ENCODE measurements at places on chromosomes 5 and 9.

GRCh38 chr5:167317884-167318283 is 973.6 kb upstream of the WWC1 start:
- H3K4me3 ChIP-seq: no peak overlapping the region
- no peaks in the 10 kb centered on the region for H3K36me3 ChIP-seq
- no peak for DNase-seq
- H3K4me1 ChIP-seq: no peaks in the 10 kb centered on the region

DNA sequence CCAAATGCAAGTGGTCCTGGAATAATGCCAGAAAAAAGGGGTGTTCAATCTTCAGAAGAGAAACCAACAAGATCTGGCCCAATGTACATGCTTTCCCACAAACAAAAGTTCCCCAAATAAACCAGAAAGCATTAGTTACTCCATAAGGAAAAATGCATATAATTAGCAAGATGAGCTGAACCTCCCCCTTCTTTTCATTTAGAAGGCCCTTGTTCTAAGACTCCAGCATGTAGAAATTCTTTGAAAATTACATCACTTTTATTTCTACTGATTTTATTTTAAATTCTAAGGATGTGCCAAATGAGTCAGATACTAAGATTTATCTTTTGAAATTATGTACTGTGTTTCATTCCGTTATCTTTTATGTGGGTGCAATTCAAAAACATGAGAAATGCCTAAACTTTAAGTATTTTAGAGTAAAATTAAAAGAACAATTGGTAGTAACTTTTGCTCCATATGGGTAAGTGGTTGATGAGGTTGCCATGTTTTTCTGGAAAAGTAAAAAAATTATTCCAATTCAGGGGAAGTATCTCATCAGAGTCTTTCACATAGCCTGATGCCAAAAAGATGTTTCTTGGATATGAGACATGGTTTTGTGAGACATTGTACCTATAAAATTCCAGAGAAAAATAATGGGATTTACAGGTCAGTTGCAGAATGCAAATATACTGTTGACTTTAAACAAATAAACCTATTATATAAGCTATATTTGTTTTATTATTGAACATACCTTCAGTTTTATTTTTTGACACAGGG is 106.5 kb upstream of the CCDC112 start:
- H3K36me3 ChIP-seq: no peaks in the 10 kb centered on the region
- no peak overlapping the region for H3K27ac ChIP-seq
- DNase-seq: no peak
- no peak overlapping the region for H3K4me3 ChIP-seq

DNA sequence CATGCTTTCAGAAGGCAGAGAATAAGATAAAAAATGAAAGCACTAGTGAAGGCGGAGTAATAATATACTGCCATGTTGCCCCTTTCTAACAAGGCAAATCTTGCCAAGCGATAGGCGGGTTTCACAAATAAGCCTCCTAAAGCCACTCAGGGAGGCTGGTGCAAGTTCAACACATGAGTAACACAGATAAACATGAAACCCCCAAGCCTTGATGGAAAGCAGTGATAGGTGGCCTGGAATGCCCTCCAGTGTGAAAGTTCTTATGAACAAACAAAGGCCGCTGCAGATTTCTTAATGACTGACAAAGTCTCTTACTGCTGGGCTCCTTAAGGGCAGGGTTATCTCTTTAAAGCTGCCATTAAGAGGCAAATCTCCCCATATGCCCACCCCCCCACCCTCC is 154.7 kb downstream of the ZDHHC21 start:
- H3K36me3 ChIP-seq: no peaks in the 10 kb centered on the region
- H3K27me3 ChIP-seq: peaks cover 13% of the 10 kb centered on the region
- no peak overlapping the region for H3K4me3 ChIP-seq

GRCh38 chr5:9454012-9454481 is 91.8 kb downstream of the SEMA5A start:
- peaks cover 1% of the 10 kb centered on the region for H3K36me3 ChIP-seq
- H3K27me3 ChIP-seq: no peaks in the 10 kb centered on the region
- H3K4me3 ChIP-seq: no peak overlapping the region
- no peak for DNase-seq
- H3K4me1 ChIP-seq: no peaks in the 10 kb centered on the region
- H3K27ac ChIP-seq: no peak overlapping the region

DNA sequence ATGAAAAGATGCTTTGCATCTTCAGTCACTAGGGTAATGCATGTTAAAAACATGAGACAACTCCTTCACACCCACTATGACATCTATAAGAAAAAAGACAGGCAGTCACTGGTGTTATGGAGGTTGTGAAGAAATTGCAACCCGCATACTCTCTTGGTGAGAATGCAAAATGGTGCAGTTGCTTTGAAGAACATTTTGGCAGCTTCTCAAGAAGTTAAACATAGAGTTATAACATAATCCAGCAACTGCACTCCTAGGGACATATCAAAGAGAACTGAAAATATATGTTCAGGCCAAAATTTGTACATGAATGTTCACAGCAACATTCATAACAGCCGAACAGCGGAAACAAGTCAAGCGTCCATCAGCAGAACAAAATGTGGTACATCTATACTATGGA is 46.3 kb upstream of the TBC1D9B start:
- H3K27me3 ChIP-seq: no peaks in the 10 kb centered on the region
- no peaks in the 10 kb centered on the region for H3K4me1 ChIP-seq
- DNase-seq: no peak
- H3K36me3 ChIP-seq: peaks cover 2% of the 10 kb centered on the region
- no peak overlapping the region for H3K27ac ChIP-seq

GRCh38 chr5:92560698-92561401 is 1020.2 kb downstream of the NR2F1-AS1 start:
- no peaks in the 10 kb centered on the region for H3K27me3 ChIP-seq
- no peak overlapping the region for H3K4me3 ChIP-seq
- H3K27ac ChIP-seq: no peak overlapping the region
- no peak for DNase-seq

DNA sequence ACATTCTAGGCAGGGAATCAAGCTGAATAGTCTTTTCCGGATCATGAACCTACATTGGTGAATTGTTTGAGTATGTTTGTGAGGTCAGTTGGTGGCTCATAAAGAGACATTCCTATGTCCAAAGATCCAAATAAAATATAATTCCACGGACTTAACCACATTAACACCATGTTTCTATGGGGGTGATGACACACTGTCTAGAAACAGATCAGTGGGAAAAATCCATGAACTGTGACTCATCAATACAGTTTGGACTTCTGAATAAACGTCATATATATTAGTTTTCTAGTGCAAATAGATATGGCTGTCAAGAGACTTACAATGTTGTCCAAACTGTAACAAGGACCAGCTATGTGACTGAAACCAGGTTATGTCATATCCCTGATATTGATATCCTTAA is 509.9 kb upstream of the TYRP1 start:
- DNase-seq: no peak
- H3K4me3 ChIP-seq: no peak overlapping the region
- no peaks in the 10 kb centered on the region for H3K36me3 ChIP-seq
- no peaks in the 10 kb centered on the region for H3K27me3 ChIP-seq
- no peak overlapping the region for H3K27ac ChIP-seq

GRCh38 chr5:108381350-108381953 is 446 bp downstream of the FBXL17 start:
- H3K36me3 ChIP-seq: peaks cover 15% of the 10 kb centered on the region
- peak; percentile 73 for DNase-seq
- peaks cover 33% of the 10 kb centered on the region for H3K4me1 ChIP-seq
- no peaks in the 10 kb centered on the region for H3K27me3 ChIP-seq
- peak overlapping the region; percentile 82 for H3K4me3 ChIP-seq
- peak overlapping the region; percentile 85 for H3K27ac ChIP-seq

- H3K4me1 ChIP-seq: no peaks in the 10 kb centered on the region
- no peak overlapping the region for H3K4me3 ChIP-seq
- no peaks in the 10 kb centered on the region for H3K36me3 ChIP-seq
- DNase-seq: no peak
Observed at GRCh38 chr5:127400539-127400938, 109.9 kb downstream of the MEGF10 start.

DNA sequence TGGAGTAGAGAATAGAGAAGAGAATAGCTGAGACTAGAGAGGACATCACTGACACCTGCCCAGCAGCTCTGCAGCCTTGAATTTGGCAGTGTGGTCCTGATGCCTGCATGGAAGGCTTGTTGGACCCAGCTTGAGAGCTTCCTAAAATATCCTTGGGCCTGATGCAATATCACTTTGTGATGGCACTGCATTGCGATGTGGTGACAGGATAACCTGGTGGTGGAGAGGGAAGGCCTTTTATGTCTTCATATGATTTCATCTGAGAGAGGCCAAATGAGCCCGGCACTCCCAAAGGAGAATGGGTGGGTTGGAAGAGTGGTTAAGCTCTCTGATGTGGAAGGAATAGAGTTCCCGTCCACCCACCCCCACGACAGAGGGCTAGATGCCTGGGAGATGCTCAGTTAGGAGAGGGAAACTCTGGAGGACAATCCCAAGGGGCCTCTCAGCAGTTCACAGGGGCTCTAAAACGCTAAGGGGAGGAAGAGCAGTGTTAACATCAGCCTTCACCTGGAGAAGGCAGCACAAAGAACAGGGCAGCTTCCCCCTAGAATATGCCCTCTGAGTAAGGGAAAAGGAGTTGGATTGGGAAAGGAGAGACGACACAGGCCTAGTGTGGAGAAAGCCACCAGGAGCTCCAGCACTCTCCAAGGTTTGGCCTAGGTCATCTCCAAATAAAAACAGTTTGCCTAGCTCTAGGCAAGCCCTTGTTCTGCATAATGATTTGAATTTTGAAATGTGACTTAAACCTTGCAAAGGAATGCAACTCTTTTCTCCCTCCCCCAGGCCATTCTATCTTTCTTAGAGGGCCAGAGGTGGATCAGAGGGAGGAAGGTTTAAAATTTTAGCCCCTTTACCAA is 99.8 kb upstream of the SSBP2 start:
- H3K27ac ChIP-seq: peak overlapping the region; percentile 92
- no peaks in the 10 kb centered on the region for H3K36me3 ChIP-seq
- H3K27me3 ChIP-seq: no peaks in the 10 kb centered on the region
- H3K4me1 ChIP-seq: peaks cover 40% of the 10 kb centered on the region

- H3K4me3 ChIP-seq: no peak overlapping the region
- peaks cover 37% of the 10 kb centered on the region for H3K4me1 ChIP-seq
- no peaks in the 10 kb centered on the region for H3K27me3 ChIP-seq
- peaks cover 39% of the 10 kb centered on the region for H3K36me3 ChIP-seq
Observed at GRCh38 chr9:71748280-71748743, 20.0 kb downstream of the CEMIP2 start.

GRCh38 chr5:16418471-16418922 is 47.1 kb downstream of the ZNF622 start:
- H3K4me1 ChIP-seq: no peaks in the 10 kb centered on the region
- no peaks in the 10 kb centered on the region for H3K36me3 ChIP-seq
- no peaks in the 10 kb centered on the region for H3K27me3 ChIP-seq
- DNase-seq: no peak
- no peak overlapping the region for H3K27ac ChIP-seq

GRCh38 chr5:78961743-78962142 is 23.4 kb downstream of the ARSB start:
- H3K4me3 ChIP-seq: no peak overlapping the region
- no peak overlapping the region for H3K27ac ChIP-seq
- no peak for DNase-seq
- no peaks in the 10 kb centered on the region for H3K4me1 ChIP-seq

- no peak overlapping the region for H3K27ac ChIP-seq
- no peaks in the 10 kb centered on the region for H3K36me3 ChIP-seq
- no peak for DNase-seq
- H3K27me3 ChIP-seq: peaks cover 45% of the 10 kb centered on the region
Observed at GRCh38 chr5:107676702-107677101, 6.0 kb upstream of the EFNA5 start.

GRCh38 chr9:9352877-9353481 is 1259.8 kb downstream of the PTPRD start:
- no peaks in the 10 kb centered on the region for H3K27me3 ChIP-seq
- no peaks in the 10 kb centered on the region for H3K36me3 ChIP-seq
- H3K27ac ChIP-seq: no peak overlapping the region
- no peak overlapping the region for H3K4me3 ChIP-seq
- DNase-seq: peak; percentile 6
- H3K4me1 ChIP-seq: no peaks in the 10 kb centered on the region

- no peak for DNase-seq
- peaks cover 18% of the 10 kb centered on the region for H3K4me1 ChIP-seq
- H3K27me3 ChIP-seq: no peaks in the 10 kb centered on the region
- H3K36me3 ChIP-seq: peaks cover 41% of the 10 kb centered on the region
Observed at GRCh38 chr9:5470122-5470521, 19.8 kb downstream of the CD274 start.

DNA sequence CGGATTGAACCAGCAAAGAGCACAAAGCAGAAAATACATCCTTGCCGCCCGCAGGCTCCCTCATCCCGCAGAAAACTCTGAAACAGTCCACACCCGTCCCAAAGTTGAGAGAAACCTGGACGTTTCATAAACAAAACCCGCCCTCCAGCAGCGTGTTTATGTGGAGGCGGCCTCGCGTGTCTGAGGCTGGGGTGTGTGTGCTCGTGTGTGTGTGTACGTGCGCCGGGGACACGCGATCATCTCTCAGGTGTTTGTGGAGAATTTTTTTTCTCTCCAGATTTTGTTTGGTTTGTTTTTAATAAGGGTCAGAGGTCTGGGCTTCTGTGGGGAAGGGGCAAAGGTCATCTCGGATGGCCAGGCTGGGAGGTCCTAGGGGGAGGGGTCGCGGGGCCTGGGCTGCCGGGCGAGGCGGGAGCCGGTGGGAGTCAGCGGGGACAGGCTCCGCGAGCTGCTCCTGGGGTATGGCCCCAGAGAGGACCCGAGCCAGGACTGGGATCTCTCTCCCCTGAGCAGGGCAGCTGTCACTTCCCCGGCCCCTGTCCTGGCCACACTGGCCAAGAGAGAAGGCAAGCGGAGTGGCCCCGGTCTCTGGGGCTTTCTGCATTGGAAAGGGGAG is 206.4 kb downstream of the C9orf50 start:
- peak overlapping the region; percentile 91 for H3K27ac ChIP-seq
- H3K4me1 ChIP-seq: peaks cover 14% of the 10 kb centered on the region
- peak overlapping the region; percentile 82 for H3K4me3 ChIP-seq
- peak; percentile 42 for DNase-seq
- no peaks in the 10 kb centered on the region for H3K27me3 ChIP-seq

DNA sequence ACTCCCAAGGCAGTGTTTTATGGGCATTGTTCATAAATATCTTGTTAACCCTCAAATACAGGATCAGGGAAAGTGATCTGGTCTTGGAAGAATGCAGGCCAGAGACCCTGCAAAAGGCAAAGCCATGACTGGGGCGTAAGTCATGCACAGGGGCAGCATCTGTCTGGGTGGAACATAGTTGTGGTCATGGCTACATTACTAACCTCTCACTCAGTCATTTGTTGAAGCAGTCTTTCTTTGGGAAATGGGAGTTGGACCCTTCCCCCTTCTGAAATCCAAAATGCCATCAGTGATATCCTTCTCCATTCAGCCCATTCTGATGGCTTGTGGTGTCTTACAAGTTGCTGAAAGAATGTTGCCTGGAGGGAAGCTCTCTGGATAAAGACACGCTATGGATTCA is 68.1 kb downstream of the GDNF start:
- no peaks in the 10 kb centered on the region for H3K36me3 ChIP-seq
- no peak for DNase-seq

GRCh38 chr5:111854186-111854585 is 97.2 kb upstream of the NREP start:
- H3K27me3 ChIP-seq: peaks cover 8% of the 10 kb centered on the region
- no peak overlapping the region for H3K27ac ChIP-seq
- peaks cover 1% of the 10 kb centered on the region for H3K4me1 ChIP-seq

Measured in activated naive CD4-positive, alpha-beta T cell treated with anti-CD3 and anti-CD28 coated beads for 36 hours (primary cell).